Activated CD4-positive, CD25-positive, alpha-beta regulatory T cell treated with anti-CD3 and anti-CD28 coated beads, Interleukin-2, amount 50 U/mL, for 24 hours (primary cell): ENCODE measurements at places on chromosomes 16 and 17.

- no peak for ATAC-seq
Measured at GRCh38 chr17:77313831-77314230, 173.1 kb downstream of the SEC14L1 start.

DNA sequence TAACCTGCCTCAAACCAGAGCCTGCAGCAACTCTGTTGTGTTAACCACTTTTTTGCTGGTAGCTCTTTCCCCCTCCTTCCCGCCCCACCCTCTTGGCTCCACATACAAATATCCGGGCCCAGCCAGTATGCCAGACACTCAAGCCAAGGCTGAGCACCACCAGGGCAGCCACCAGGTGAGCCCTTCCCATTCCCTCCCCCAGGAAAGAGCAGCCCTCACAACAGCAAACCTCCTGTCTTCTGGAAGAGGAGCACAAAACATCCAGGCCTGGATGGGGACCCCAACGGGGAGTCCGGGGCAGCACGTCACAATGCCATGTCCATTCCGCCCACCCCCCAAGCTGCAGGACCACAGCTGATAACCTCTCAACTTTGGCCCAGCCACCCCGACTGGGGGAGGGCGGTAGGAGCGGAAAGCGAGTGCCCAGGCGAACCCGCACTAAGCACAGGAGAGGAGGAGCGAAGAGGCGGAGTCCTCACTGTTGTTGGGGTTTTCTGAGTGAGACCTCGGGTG is 757 bp downstream of the ORMDL3 start:
- peak; percentile 46 for ATAC-seq

- ATAC-seq: no peak
Measured at GRCh38 chr16:84075376-84075775, 32.8 kb upstream of the SLC38A8 start.

DNA sequence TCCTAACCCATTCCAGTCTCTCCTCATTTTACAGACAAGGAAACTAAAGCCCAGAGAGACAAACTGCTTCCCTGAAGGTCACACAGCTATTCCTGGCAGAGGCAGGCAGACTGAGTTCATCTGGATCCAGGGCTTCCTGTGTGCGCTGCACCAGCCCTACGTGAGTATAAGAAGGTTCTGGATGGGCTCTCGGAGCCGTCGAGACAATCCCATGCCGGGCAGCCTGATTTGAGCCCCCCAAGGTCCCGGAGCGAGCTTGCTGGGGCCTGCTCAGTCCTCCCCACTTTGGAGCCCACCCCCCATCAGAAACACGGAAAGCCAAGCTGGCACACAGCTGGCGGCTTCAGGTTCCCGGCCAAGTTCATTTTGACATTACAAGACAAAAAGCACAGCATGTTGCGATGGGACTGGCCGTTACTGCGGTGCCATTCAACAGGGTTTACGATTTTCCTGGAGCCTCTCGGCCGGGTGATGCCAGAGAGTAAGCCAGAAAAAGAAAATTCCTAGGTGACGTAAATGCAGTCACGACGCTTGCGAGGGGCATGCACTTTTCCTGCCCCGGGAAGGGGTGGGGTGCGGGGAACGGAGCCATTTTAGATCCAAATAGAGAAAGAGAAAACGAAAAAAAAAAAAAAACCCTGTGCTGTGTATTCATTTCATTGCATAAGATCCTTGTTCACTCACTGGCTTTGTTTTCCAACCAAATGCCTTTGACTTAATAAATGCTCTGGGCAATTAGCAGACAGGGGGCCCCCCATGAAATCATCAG is 167.1 kb upstream of the FOXF1 start:
- no peak for ATAC-seq

DNA sequence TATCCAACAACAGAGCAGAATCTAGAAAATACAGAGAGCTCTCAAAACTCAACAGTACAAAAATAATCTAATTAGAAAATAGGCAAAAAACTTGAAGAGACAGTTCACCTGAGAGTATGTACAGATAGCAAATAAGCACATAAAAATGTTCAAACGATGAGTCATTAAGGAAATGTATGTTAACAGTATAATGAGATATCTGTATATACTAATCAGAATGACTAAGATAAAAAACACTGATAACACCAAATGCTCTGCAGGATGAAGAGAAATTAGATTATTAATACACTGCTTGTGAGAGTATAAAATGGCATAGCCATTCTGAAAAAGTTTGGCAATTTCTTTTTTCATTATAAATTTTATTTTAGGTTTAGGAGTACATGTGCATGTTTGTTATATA is 1307.6 kb upstream of the GOT2 start:
- ATAC-seq: no peak

- no peak for ATAC-seq
Measured at GRCh38 chr17:61599608-61600007, 8.6 kb upstream of the NACA2 start.

DNA sequence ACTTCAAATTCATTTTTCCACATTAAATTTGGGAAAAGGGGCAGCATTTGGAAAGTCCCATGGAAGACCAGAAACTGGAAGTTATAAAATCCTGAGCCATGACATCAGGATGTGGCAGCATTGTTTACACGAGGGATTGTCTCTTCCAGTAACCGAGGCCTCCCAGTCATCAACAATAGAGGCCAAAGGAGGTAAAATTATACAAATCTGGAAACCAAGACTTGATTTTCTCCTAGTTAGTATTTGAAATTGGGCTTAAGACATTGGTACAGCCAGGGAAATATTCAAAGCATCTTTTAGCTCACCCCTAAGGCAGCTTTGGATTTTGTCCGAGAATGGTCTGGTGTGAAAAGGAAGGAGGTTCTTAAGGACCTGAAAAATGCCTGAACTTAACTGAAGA is 251.6 kb upstream of the FOXF1 start:
- ATAC-seq: no peak

DNA sequence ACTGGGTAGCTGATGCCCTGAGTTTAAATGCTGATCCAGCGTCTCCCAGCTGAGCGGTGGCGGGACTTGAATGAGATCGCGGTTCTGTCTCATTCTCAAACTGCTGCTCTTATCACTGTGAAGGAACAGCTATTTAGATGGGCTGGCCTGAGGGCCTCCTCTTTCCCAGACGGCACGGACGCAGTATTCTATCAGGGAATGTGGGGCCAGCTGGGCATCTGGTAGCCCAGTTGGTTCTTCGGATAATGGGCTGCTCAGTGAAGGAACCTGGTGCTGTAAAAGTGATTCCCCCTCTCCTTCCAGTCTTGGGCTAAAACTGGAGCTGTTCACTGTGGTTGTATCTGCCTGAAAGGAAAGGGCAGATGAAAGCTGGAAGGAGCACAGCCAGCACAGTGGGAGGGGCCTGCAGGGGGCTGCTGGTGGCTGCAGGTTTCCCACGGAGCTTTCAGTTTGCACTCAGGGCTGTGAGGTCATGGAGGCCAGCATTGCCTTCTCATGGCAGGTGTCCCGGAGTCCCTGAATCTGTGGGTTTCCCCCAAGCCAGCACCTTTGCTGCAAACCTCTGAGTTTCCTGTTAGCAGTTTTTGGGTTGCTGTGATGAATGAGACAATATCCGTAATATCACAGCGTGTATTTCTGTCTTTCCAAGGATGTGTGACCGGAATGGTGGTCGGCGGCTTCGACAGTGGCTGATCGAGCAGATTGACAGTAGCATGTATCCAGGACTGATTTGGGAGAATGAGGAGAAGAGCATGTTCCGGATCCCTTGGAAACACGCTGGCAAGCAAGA is 3.6 kb downstream of the IRF8 start:
- ATAC-seq: peak; percentile 59

DNA sequence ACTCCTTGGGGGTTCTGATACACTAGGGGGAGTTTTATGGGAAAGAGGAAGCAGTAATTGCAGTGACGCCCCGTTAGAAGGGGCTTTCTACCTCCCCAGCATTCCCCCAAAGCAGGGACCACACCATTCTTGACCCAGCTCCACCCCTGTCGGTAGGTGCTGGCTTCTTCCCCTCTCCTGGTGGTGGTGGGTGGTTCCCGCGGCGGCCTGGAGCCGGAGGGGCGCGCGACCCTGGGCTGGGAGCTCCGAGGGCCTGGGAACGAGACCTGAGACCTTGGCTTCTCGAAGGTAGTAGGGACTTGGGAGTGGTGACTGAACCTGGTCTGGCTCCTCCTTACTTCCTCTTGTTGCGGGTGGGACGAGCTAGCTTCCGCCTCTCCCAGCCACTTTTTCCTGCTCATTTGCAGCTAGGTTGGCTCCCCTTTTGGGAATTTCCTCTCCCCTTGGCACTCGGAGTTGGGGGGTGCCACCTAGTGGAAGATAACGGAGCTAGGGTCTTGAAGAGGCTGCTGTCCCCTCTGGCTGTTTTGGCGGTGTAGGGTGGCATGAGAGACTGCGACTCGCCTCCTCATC is 438 bp downstream of the GRN start:
- peak; percentile 21 for ATAC-seq

DNA sequence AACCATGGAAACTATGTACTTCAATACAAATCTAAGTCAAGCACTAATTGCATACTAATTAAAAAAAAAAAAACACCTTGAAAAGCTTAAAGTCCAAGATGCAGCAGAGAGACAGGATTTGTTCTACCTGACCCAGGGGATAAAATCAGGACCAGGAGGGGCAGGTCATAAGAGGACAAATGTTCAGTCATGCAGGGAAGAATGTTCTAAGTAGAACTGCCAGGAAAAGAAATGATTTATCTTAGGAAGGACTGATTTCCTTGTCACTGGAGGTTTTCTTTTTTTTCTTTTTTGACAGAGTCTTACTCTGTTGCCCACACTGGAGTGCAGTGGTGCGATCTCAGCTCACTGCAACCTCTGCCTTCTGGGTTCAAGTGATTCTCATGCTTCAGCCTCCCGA is 9.1 kb upstream of the GHDC start:
- no peak for ATAC-seq

DNA sequence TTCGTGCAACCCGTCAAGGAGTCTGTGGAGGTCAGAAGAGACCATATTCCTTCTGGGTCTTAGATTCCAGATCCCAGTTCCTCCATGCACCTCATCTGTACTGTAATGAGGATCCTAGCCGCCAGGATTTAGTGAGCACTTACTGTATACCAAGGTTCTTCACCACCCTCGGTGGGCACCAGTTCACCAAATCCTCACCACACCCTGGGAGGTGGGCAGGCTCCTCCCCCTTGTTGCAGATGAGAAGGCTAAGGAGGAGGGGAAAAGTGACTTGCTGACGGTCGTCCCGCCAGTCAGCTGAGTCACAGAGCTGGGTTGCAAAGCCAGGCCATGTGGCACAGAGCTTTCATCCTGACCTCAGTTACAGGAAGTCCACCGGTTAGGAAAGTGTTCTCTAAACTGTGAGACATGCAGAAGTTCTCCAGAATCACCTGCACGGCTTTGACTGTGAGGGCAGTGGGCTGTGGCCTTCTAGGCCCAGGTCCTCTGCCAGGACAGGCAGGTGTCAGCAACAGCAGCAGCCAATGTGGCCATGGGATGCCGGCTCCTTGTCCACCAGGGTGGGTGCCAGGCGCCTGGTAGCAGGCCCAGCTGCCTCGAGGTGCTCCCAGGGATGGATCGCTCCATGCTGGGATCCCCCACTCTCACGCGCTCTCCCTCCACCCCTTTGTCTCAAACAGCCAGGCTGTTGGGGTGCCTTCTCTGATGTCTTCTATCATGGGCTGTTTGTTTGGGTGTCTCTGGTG is 240.3 kb upstream of the GSE1 start:
- peak; percentile 27 for ATAC-seq

- ATAC-seq: no peak
Measured at GRCh38 chr17:20053361-20053964, 44.3 kb downstream of the SPECC1 start.

DNA sequence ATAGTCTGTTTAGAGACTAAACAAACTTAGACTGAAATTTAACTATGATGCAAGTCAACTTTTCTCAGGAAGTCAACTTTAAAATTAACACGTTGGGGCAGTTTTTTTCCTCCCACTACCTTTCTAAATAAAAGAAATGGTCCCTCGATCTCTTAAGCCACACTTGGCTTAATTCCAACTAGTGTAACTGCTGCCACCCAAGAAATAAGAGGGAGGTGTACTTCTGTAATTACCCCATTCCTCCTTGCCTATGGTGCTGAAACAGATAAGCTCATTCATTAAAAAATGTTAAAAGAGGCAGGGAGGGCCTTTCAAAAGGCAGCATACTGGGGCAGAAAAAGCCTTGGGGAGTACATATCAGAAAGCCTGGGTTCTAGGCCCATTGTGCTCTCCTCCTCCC is 59.8 kb downstream of the NCOR1 start:
- no peak for ATAC-seq

- no peak for ATAC-seq
Measured at GRCh38 chr17:80006339-80006720, 29.3 kb downstream of the TBC1D16 start.

DNA sequence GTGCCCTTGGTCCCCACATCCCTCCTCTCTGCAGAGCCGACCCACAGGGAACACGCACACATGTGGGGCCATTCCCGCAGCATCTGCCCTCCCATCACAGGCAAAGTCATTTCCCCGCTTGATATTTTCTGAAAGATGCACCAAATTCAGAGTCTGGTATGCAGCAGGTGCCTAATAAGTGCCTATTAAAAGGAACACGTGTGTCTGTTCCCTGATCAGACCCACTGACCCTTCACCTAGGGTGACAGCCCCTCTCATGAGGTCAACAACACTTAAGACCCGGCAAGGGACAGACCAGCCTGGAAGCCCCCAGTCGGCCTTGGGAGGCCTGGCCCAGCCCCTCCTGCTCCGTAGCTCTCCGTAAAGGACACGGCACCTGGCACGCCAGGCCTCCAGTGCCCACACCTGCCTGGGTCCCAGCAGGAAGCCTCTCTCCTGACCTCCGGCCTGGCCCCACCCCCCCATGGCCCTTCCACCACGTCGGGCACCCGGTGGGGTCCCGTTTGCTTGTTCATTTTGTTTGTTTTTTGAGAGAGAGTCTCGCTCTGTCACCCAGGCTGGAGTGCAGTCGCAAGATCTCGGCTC is 20.0 kb downstream of the UNKL start:
- no peak for ATAC-seq

GRCh38 chr17:63986821-63987220 is 11.3 kb upstream of the PRR29 start:
- ATAC-seq: no peak

DNA sequence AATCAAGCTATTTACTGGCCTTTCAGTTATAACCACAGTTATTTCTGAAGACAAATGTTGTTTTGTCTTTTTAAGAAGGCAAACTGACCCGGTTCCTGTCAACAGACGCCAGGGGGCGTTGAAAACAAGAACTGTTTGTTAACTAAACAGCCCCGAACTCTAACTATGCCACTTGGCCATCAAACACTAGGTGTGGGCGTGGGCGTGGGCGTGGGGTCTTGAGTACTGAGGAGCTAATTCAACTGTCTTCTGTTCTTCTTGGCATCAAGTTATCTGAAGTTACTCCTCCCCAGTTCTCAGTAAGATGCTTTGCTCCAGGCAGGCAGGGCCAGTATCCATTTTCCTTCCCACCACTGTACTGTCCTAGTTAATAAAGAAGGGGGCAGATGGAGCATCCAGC is 63.3 kb upstream of the MTMR4 start:
- no peak for ATAC-seq

- ATAC-seq: no peak
Measured at GRCh38 chr17:32798938-32799337, 78.0 kb downstream of the MYO1D start.

- ATAC-seq: peak; percentile 55
Measured at GRCh38 chr17:81309140-81309858, 14.2 kb upstream of the SLC38A10 start.

DNA sequence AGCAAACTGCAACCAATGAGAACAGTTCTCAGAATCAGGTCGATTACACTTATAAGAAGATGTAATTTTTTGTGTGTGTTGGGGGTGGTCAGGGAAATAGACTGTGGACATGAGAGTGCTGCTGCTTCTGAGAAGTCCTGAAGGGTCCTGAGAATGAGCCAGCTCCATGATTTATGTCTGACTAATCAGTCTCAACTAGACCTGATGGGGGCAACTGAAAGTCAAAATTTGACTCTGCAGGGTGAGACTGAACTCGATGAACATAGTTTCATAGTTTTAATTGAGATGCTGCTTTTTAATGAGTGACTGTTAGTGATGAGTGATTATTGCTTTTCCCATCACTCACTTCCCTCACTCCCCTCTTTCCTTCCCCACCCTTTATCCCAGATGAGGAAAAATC is 37.3 kb downstream of the SMARCE1 start:
- ATAC-seq: peak; percentile 68
